ENCODE measurements at places on chromosomes 12 and 14.
A peak's percentile ranks its signal among the peaks of the same experiment; 100 is the strongest.

GRCh38 chr12:102874819-102875218 lies 42.2 kb downstream of the PAH start:
- DNase-seq, result no peak

DNA sequence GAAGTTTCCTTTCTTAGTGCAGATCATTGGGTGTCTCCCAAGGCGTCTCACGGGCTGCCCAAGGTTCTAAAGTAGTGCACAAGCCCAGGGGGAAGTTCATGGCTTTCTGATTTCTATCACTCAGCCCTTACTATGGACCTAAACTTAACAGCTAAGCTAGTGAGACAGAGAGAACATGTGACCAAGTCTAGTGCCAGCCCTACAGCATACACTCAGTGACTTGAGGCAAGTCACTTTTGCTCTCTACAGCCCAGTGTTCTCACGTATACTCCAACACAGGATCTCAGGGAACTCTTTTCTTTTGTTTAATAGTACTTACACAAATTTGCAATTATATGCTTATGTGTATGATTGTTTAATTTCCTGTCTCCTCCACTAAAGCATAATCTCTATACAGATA lies 48.6 kb downstream of the NKX2-1 start:
- no peak for DNase-seq

DNA sequence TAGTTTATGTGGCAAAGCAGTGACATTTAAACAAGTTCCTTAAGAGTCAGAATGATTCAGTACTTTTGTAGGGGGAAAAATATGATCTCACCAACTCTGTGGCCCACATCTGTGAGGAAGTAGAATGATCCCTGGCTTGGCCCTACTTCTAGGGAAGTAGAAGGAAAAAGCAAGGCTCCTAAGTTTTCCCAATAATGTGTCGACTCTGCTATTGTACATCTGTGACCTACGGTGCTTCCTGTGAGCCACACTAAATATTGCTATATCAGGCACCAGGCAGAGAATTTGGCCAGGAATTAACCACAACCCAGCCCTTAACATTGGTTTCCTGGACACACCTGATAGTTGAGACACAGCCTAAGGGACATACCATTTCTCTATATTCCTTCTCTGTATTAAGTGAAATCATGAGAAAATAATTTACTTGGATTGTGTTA lies 9.3 kb upstream of the NID2 start:
- DNase-seq, result no peak

- peak; percentile 39 for DNase-seq
Measured at GRCh38 chr12:49568442-49569162, 660 bp upstream of the MCRS1 start.

- no peak for DNase-seq
Measured at GRCh38 chr12:12804011-12804410, 9.1 kb upstream of the DDX47 start.

DNA sequence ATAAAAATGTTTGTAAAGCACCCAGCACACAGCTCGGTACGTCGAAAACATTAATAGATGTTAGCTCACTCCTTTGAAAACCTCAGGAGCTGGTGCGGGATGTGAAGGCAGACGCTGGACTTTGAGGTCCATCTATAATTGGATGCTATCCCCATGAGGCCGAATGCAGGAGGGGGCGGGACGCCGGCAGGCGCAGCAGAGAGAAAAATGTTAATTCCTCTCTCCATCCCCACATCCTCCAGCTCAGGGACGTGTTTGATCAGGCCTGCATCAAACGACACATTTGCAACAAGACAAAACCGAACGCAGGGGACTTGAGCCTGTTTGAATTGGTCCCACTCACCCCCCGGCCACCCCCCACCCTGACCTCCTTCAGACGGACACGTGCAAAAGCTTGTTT lies 231.0 kb downstream of the RBM19 start:
- no peak for DNase-seq

- no peak for DNase-seq
Measured at GRCh38 chr12:8912914-8913313, 1.4 kb upstream of the PHC1 start.

DNA sequence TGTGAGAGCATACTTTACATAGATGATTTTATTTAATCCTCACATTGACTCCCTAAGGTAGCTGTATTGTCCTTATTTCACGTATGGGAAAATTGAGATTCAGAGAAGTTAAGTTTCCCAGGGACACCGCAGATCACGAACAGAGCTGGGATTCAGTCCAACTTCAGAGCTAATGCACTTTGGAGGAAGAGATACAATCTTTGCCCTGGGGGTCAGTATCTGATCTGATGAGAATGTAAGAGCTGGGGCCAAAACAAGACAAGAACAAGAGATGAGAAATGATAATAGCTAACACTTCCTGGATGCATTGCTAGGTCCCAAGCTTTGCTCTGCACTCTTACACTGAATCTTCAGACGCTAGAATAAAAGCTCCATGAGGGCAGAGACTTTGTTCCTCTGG lies 6.0 kb upstream of the CSAD start:
- no peak for DNase-seq

DNA sequence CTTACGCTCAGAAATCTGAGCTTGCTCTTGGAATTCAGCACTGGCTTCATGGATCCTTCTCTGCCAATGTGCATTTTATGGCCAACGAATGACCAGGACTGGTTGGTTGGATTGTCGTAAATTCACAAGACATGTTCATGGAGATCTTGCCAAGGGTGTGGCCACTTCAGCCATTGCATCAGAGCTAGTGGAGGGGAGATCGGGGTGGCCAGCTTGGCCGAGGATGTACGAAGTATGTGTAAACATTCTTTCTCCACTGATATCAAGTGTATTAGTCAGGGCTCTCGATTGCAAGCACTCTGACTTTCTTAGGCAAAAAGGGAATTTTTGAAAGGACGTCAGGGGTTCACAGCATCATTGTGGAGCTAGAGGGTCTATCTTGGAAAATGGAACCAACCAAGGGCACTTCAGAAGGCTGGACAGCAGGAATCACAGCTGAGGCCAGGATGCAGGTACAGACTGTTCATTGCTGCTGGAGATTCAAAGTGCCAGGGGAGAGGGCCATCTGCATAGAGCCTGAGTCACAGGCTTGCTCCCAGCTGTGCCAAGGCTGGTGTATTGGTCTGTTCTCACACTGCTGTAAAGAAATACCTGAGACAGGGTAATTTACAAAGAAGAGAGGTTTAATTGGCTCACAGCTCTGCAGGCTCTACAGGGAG lies 32.9 kb upstream of the ADGRD1 start:
- no peak for DNase-seq
